ENCODE measurements at places on chromosomes 13 and 19. TPM values are rescaled to one million over a fixed set of nuclear protein-coding genes. Genes with fewer than 3 reads are reported as not detected.

The PGLYRP2 gene
- total RNA-seq: not detected

The RASGRP4 gene
- 0.19 TPM for total RNA-seq

The IGFL2 gene
- total RNA-seq: 1.3 TPM

The RAB3A gene
- total RNA-seq: 0.93 TPM

The SERP2 gene
- not detected for total RNA-seq

The NCR1 gene
- total RNA-seq: not detected

The STOML3 gene
- not detected for total RNA-seq

The TPT1 gene
- total RNA-seq: 2,290 TPM

The DOHH gene
- 16.7 TPM for total RNA-seq

The NUDT19 gene
- 42.6 TPM for total RNA-seq

The SPACA7 gene
- not detected for total RNA-seq

The LGALS14 gene
- total RNA-seq: not detected

The DKKL1 gene
- total RNA-seq: 0.55 TPM

The TBC1D4 gene
- total RNA-seq: 12.1 TPM

The DCT gene
- total RNA-seq: not detected

The NLRP5 gene
- 0.07 TPM for total RNA-seq

The ZNF730 gene
- total RNA-seq: not detected

The TSSK6 gene
- total RNA-seq: 2.1 TPM

The PRODH2 gene
- total RNA-seq: 0.13 TPM
